Stimulated activated effector memory CD8-positive, alpha-beta T cell treated with anti-CD3 and anti-CD28 coated beads, Interleukin-12 subunit alpha, Interleukin-12 subunit beta, amount 100 ng/mL, for 72 hours (primary cell): ENCODE measurements at places on chromosomes 1 and 21.

DNA sequence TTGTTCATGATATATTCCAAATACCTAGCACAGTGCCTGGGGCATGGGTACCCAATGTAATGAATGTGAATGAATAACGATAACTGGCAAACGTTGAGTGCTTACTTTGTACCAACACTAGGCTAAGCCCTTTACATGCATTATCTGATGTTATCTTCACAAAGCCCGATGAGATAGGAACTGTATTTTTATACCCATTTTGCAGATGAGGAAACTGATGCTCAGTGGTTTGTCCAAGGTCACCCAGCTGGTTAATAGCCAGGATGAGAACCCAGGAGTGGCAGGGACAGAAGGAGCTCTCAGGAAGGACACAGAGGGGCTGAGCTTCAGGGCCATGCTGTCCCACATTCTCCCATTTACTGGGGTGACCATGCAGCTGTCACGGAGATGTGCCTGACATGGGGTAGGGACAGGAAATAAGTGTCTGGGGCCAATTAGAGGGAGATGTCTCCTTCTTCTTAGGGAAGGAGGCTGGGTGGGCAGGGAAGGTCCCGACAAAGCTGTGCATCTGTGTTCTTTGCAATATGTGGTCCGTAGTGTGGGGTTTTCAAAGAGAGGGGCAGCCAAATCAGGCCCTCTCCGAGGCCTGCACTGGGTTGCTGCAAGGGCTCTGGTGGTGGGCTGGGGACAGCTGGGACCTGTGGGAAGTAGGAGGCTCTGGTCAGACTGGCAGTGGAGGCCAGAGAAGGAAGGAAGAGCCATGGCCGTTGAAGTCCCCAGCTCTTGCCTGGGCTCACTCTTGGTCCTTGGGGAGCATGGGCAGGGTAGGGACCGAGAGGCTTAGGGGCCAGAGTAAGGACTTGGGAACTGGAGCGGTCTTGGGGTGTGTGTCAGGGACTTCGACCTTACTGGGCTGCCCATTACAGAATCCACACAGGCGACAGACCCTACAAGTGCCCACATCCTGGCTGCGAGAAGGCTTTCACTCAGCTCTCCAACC lies 26.6 kb downstream of the A3GALT2 start:
- no peak for DNase-seq

GRCh38 chr21:32994305-32994704 lies 31.4 kb upstream of the OLIG2 start:
- DNase-seq = no peak

DNA sequence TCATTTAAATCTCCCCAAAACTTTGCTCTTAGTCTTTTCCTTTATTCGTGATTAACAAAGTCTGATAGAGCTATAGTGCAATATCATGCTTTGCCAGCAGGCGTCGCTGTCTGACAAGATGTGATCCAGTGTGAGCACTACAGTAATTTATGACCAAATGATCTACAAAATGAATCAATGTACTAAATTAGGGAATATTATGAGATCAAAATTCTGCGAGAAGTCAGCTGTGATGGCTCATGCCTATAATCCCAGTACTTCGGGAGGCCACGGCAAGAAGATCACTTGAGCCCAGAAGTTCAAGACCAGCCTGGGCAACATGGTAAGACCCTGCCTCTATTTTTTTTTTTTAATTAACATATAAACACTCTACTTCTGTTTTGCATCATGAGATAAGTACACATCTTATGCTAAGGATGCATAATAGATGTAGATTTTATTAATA lies 3.6 kb upstream of the SPSB1 start:
- peak; percentile 82 for DNase-seq

DNA sequence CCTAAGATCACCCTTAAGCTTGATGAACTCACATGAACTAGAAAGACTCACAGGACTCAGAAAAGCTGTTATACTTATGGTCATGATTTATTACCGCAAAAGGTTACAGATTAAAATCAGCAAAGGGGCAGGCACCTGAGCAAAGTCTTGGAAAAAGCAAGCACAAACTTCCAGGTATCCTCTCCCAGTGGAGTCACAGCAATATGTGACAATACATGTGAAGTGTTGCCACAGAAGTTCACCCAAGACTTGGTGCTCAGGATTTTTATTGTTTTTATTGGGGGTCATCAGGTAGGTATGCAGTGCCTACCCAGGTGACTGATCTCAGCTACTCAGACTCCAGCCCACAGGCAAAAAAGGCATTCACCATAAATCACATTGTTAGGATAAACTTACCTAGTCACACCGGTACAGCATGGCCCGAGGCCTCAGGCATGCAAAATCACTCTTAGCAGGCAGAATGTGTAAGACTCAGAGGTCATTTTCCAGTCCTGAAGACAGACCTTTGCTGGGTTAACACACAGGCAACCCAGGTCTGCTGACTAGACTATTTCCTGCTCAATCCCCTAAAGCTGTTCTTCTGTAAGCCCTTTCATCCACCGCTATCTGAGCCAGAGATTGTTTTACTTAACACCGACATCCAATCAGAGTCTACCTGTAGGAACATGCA lies 55.6 kb downstream of the SSX2IP start:
- no peak for DNase-seq

GRCh38 chr1:145892486-145893087 lies 6.9 kb upstream of the ANKRD35 start:
- no peak for DNase-seq

DNA sequence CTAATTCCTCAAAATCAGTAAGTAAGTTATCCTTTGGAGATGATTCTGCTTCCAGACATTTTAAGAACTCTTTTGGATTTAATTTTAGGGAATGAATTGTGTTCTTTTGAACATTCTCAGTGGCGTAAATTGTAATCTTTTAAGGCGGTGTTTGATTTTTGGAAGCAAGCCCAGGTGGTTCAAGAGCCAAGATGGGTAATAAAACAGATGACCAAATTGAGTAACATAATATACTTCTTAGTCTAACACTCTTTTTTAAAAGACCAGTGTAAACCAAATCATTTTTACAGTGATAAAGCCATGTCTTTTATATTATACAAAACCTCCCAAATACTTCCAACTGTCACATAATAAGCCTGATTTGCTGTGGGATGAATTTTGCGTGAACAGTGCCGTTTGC lies 133.8 kb downstream of the LRRC40 start:
- DNase-seq = no peak

DNA sequence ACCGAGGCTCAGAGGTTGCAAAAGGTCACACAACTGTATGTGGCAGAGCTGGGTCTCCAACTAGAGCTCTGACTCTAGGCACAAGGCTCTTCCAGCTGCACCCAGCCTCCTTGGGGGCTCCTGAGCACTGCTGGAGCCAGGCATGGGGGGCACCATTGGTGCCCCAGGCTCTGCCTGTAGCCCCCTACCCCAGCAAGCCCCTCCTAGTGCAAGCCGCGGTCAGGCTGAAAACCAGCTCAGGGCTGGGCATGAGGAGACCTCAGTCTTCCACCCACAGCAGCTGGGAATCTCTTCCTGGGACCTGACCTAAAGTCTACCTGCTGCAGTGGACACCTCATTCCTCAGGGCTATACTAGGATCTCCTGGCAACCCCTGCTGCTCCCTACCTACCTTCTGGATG lies 14.6 kb downstream of the TNNT2 start:
- DNase-seq = no peak

DNA sequence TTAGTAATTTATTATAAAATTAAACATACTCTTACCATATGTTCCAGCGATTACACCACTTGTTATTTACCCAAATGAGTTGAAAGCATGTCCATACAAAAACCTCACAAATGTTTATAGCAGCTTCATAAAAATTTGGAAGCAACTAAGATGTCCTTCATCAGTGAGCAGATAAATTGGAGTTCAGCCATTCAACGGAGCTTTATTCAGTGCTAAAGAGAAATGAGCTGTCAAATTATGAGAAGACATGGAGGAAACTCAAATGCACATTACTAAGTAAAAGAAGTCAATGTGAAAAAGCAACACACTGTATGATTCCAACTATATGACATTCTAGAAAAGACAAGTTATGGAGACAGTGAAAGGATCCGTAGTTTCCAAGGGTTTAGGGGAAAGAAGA lies 606.7 kb upstream of the TMPRSS15 start:
- no peak for DNase-seq

DNA sequence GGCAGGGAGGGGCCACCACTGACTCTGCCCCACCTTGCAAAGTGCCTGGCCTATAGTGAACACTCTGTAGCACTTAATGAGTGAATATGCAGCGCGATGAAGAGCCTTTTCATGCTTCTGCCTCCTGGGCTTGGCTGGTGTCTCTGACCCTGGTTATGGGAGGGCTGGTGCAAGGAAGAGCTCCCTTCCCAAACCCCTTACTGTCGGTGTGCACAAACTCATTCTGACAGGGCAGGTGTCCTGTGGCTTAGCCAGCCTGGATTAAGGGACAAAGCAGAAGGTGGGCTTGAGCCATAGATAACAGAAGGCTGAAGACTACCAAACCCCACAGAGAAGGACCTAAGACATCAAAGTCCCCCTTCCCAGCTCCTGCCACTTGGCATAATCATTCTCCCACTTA lies 2.0 kb upstream of the NCMAP start:
- no peak for DNase-seq
